ENCODE measurements at places on chromosomes 12 and 14.

DNA sequence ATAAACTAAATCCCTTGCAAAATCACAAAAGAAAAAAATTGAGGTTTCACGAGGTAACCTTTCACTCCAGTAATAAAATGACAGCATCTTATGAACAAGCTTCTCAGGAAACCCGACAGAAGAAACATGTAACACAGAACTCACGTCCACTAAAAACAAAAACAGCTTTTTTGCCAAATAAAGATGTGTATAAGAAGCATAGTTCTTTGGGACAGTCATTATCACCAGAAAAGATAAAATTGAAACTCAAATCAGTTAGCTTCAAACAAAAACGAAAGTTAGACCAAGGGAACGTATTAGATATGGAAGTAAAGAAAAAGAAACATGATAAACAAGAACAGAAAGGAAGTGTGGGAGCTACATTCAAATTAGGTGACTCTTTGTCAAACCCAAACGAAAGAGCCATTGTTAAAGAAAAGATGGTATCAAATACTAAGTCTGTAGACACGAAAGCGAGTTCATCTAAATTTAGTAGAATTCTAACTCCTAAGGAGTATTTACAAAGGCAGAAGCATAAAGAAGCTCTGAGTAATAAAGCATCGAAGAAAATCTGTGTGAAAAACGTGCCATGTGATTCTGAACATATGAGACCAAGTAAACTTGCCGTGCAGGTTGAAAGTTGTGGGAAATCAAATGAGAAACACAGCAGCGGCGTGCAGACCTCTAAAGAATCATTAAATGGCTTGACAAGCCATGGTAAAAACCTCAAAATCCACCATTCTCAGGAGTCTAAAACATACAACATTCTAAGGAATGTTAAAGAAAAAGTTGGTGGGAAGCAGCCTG, 25.8 kb downstream of the RESF1 start:
- DNase-seq, result no peak

- DNase-seq, result no peak
These were observed 14.2 kb upstream of the PLXNC1 start for GRCh38 chr12:94133964-94134795.

DNA sequence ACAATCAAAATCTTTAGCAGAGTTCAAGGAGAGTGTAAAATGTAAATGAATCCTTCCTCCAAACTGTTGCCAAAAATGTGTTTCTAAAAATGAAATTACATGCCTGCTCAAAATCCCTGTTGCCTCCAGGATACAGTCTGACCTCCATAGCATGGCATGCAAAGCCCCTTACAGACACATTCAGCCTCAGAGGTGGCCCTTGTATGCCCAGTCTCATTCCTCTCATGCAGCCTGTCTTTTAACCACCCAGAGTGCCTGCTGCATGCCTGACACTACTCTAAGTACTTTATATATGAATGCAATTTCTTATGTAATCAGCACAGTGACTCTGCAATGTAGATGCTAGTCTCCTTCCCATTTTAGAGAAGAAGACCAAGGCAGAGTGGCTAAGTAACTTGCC, 24.4 kb upstream of the PTPRQ start:
- no peak for DNase-seq

DNA sequence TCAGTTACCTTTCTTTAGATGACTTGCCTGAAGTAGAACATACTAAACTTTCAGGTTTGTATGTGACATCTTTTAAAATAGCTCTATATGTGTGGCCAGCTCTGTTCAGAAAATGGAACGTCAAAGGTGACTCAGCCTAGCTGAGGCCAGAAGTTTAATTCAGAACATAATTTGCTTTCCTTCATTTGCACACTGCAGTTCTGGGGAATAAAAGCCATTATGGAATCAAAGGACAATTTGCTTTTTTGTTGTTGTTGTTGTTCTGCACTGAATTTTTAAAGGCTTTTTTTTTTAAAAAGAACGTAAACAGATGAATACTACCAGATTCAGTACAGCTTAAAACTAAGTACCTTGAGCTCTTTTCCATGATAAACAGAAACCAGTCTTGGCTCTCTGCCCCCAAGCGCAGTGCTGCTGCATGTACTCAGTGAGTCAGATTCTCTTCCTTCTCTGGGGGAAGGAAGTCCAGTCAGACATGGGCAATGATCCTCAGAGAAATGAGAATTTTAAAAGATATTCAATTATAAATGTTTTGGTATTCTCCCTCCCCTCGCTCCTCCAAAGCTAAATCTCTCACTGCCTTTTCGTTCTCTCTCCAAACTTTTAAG, 644.2 kb downstream of the NOVA1 start:
- no peak for DNase-seq

DNA sequence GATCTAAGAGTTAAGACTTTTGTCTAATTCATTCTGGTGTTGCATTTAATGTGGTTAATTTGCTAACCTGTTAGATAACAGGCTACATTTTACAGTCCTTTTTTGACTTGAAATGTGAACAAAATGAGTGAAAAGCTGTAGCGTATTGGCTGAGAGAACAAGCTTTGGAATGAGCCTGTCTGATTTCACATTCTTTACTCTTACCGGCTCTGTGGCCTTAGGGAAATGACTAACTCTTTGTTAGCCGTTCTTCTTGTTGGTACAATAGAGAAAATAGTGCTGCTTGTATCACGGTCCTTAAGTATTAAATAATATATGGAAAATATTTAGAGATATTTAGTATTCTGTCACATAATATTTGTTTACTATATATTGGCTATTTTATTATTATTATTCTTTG, 1.9 kb downstream of the MNAT1 start:
- no peak for DNase-seq

GRCh38 chr12:120468325-120468820, 1.2 kb downstream of the SRSF9 start:
- no peak for DNase-seq

DNA sequence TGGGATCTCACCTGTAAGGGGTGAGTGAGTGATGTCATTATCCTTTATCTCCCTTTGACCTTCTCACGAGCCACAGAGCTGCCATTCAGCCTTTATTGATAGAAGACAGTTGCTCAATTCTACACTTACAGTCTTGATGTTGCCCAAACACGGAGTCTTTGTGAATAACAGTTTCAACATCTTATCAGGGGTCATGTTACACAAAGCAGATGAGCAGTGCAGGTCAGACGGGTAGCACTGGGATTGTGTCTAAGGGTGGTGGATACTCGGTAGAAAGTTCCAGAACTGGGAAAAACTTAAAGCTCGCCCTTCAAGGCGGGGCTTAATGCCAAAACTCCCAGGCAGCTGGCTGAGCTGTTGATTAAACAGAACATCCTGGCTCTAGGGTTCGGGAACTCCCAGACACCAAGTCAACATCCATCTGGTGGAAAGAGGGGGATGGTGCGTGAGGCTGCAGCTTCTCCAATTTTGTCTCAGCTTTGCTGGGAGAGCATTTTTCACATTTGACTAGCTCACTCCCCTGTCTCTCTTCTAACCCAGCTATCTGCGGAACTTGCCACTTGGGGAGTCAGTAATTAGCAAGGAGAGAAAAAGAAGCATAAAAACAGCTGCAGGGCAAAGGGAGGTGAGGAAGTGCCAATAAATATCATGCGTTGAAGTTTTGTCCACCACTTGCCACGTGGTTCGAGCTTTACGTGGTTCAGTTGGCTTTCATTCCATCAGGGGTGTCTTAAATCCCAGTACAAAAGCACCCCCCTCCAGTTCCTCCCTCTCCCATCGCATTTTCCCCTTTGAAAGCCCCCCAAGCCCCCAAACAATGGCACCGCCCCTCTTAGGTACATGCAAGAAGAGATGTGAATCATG, 31.0 kb downstream of the FOXN4 start:
- no peak for DNase-seq

DNA sequence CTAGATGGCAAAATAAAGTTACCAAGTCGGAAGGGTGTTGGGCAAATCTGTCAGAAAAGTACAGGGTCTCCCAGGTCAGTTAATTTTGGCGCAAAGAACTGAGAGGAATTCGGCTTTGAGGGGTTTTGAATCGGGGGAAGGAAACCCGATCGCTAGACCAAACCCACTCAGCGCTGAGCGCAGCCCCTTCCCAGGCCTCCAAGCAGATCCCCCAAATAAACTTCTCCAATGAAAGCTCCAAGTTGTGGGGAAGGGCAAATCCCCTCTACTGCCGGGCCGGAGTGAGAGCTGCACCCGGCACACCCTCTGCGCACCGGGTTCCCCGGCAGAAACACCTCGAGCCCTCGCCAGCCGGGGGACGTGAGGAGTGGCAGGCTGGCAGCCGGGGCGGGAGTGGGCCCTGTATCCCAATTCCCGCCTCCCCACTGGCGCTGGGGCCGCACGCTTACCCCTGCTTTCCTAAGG, 441 bp downstream of the E2F7 start:
- DNase-seq, result no peak

DNA sequence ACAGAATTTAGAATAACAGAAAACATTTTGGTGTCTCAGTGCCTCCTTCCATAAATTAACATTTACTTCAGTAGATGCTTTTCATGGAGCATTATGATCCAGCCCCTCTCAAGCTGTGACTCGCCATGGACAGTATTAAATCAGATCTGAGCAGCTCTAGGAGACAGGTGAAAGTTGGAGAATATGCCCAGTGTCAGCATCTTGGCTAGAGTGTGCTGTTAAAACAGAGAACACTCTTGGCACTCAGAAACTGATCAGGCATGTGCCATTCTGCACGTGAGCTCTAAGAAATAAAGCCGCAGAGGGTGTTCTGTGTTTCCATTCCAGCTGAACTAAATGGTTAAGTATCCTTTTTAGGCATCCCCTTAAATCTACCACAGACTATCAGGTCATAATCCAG, 68.0 kb downstream of the DIP2B start:
- no peak for DNase-seq

DNA sequence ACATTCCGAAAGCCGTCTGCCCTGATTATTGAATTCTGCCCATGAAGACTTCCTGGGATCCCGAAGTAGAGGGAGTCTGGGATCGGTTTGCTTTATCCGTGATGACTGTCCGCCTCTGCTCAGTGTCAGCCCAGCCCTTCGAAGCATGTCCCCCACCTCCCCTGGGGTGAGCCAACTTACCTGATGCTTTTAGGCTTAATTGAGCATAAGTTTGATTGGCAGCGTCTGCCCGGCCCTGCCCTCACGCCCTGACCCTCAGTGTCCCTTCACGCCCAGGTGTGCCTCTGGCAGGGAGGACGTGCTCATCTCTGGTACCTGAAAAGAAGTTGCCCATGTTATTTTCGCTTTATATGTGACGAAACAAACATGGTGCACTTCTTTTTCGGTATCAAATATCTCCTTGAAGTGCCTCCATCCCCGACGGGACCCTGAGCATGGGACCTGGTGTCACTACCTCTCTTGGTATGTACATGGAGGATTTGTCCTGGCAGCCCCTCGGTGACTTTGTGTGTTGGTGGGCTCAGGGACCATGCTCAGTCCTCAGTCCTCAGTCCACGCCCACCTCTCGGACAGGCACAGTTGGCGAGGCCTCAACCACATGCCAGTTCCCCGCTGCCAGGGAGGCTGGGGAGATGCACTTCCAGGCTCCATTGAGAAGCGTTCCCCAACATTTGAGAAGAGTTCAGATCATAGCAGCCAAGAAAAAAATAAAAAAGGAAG, 130.1 kb upstream of the RTL1 start:
- DNase-seq, result no peak

DNA sequence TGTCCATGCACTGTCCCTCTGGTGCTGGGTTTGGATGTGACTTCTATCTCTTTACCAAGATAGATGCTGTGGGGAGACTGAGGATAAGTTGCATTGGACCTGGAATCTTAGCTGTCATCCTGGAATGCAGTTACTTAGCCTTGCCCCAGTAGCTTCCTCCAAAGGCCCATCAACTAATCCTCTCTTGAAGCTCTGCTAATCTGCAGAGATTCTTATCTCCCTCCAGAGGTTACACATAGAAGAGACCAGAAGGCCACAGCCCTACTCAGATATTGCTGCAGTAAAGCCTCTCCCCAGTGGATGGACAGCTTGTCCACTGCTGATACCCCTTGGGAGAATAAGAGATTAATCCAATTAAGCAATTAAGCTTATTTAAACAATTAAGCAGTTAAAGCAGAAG, 867.2 kb downstream of the BCL11B start:
- DNase-seq, result no peak

DNA sequence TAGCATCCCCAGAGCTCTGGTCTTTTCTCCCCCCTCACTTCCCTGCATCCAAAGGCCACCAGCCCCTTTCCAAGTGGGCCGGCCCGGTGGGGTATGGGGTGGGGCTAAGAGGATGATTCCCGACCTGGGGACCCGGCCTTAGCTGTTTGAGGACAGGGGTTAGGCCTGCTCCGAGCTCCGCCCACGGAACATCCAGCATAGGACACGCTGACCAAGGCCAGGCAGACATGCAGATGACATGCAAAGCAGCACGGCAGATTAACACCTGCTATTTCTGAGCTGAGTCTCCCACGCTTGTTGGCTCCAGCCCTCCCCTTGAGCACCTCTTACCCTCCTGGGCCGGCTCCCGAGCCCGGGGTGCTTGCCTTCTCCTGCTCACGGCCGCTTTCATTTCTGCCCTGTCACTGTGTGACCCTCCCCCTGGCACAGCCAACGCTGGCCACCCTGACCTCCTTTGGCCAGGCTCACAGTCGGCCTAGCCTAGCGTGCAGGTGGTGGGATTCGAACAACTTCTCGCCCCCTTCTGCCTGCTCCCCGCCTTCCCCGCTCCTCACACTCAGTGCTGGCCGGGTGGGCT, 40.2 kb downstream of the TEAD4 start:
- DNase-seq, result no peak

DNA sequence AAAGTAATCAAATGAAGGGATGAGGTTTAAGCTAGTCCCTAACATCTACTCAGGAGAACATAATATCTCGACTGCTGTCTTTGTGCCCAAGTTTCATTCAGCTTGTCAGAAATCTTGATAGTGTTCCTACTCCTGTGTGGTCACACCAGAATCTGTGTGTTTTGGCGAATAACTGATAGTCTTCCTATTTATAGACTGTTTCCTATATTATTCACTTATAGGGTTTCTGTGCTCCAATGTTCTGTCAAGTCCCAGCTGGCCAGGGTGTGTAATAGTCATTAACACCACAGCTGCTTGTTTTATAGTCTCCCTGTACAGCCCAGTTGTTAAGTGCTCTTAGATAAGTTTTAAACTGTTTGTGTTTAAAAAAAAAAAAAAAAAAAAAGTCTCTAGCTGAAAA, 45.9 kb downstream of the GPR135 start:
- DNase-seq, result no peak

GRCh38 chr12:104452087-104452486, 4.7 kb upstream of the CHST11 start:
- no peak for DNase-seq

DNA sequence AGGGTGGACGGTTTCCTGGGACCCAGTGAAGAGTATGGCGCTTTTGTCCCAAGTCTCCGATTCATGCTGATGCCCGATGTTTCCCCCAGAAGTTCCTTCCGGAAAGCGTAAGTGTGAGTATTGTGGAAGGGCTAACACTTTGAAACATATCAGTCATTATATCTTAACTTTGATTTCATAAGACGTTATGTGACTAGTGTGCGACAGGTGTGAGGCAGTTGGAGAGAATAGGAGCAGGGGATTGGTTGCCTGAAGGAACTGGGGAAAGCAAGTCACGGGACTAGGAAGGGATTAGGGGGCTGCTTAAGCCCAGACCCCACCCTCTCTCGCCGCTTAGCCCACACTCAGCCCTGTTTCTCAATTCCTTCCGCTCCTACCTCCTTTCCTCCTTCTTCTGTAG, 154.9 kb downstream of the CHST11 start:
- DNase-seq, result no peak

Measured in cortex of kidney (tissue), 1 donor.